Gastroesophageal sphincter (tissue), 4 donors: ENCODE measurements at places on chromosomes 6 and 20.

DNA sequence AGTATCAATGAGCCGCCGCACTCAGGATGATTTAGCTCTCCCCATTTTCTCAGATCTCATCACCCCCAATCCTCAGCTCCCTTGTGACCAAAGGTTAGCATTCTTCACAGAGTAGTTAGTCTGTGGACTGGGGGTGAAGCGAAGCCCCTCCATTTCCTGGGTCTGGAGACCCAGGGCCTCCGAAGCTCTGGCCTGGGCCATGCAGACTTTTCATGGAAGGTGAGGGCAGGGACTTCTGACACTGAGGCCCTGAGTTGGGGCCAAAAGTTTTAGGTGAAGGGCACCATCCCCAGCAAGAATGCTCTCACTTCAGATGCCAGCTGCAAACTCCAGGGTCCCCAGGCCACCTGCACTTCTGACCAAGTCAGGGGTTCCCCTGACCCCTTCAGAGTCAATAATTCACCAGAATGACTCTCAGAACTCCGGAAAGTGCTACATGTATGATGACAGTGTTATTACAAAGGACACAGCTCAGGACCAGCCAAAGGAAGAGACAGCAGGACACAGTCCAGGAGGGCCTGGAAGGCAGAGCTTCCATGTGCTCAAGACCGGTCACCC is 65.7 kb upstream of the DUSP22 start:
- no peak for ATAC-seq

GRCh38 chr20:44247586-44248409 is 690 bp downstream of the GDAP1L1 start:
- ATAC-seq: no peak

GRCh38 chr6:164124986-164125385 is 710.5 kb downstream of the QKI start:
- ATAC-seq: no peak

DNA sequence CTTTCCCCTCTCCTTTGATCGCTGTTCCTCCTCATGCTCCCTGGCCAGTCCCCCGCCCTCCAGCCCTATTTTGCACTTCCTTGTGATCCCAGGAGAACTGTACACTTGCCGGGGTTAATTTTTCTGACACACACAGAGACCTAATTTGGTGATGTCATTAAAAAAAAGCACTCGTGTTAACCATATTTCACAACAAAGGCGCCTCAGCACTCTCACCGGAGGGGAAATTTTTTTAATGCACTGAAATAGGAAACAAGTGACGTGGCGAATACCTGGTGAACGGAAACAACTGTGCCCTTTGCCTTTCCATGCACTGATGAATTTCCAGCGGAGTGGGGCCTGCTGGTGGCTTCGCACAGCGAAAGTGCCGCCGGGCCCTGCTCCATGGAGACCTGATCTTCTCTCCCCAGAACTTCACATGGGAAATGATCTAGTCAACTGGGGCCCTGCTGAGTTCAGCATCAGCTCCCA is 53.9 kb upstream of the TAGAP start:
- ATAC-seq: no peak

DNA sequence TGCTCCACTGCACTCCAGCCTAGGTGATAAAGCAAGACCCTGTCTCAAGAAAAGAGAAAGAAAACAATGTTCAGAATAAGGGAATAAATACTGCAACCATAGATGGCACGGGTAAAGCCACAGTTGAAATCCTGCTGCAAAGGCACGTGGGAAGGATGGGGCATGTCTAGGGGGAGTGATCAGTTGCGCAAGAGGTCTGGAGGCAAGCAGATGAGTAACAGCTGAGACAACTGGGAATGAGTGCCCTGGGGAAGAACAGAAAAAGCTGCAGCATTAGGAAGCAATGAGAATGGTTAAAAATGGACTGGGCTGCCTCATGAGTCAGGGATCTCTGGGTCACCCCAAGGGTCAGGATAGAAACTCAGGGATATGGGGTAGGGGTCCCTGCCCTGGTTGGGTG is 96.3 kb downstream of the GMPR start:
- peak; percentile 68 for ATAC-seq

GRCh38 chr6:54087721-54088120 is 23.5 kb upstream of the MLIP start:
- ATAC-seq: no peak

DNA sequence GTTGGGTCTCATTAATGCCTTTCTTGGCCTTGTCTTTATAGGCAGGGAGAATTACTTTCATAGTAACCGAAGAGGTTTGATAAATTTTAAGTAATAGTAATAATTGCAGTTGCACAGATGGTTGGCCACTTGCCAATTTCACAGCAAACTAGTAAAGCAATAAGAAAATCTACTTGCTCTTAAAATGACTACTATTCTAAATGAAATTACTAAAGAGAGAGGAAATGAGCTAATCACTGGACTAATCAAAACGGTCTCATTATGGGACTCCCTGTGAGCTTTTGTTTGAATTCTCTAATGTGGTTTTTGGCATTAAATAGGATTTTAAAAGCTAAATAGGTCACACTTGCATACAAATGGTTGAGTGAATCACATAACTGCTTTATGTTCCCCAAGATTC is 227.4 kb upstream of the PLN start:
- ATAC-seq: no peak

DNA sequence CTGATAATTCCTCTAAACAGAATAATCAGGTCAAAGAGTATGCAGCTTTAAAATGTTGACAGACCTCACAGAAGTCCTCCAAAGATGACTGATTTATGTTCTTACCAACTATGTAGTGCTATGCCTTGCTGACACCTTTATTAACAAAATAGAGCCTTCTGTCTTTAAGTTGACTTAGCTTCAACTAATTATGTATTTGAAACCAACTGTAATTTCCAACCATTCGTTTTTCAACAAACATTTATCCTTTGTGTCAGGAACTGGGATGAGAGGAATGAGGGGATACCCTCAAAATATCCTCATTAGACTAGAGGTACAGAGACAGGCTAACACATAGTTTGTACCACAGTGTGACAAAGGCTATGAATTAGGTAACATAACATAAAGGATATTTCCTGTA is 186.2 kb upstream of the ZNF217 start:
- ATAC-seq: no peak

GRCh38 chr6:119677384-119677783 is 327.8 kb upstream of the MAN1A1 start:
- no peak for ATAC-seq

GRCh38 chr20:1775117-1775516 is 117.5 kb upstream of the SIRPG start:
- no peak for ATAC-seq

- ATAC-seq: no peak
Measured at GRCh38 chr20:48131581-48131980, 346.3 kb upstream of the SULF2 start.

DNA sequence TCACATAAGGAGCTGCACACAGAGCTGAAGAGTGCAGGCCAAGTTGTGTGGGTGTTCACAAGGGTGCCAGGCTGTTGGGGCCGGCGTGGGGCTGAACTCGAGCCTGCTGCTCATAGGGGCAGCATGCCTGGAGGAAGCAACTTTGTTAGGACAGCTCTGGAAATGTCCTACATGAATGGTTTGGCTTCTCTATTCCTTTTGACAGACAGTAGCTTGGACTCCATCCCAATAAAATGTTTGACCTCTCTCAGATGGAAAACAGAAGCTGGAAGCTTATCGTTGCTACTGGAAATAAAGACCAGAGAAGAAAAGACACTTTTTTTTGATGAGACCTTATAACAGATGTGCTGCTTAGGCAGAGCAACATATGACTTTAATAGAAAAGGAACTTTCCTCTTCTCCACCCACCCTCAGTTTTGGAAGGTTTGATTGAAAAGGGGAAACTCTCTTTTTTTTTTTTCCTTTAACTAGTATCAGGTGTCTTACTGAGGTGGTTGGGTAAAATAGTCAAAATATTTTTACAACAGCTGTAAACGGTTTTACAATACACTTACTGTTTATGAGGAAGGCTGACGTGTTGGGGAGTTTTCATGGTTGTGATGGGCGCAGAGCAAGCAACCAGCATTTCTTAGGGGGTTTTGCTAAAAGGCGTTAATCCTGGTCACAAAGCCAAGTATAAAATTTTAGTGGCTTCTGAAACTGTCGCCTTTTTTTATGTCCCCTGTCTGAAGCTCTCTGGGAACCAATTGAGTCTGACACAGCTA is 80.7 kb upstream of the EEF1E1 start:
- no peak for ATAC-seq

DNA sequence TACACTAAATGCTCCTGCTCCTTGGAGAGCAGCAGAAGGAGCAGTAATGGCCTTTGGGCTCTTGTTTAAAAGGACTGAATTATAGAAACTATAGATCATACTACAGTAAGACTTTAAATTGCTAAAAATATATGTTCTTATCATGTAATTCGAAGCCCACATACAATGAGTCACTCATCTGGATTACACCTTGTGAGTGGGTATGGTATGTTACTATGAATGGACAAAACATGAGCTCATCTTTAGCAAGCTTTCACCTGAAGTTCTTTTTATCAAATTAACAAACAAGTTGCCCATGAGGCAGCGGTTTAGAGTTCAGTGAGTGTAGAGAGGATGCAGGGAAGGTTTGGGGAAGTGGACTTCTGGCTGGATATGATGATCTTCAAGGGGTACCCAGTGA is 114.4 kb upstream of the CCN2 start:
- no peak for ATAC-seq

GRCh38 chr6:73182021-73182607 is 43.2 kb downstream of the KHDC1L start:
- no peak for ATAC-seq
